ENCODE measurements at places on chromosomes 3 and 15.
A peak's percentile ranks its signal among the peaks of the same experiment; 100 is the strongest.

- DNase-seq, result no peak
These were observed 324.2 kb upstream of the TGFBR2 start for GRCh38 chr3:30282154-30282696.

DNA sequence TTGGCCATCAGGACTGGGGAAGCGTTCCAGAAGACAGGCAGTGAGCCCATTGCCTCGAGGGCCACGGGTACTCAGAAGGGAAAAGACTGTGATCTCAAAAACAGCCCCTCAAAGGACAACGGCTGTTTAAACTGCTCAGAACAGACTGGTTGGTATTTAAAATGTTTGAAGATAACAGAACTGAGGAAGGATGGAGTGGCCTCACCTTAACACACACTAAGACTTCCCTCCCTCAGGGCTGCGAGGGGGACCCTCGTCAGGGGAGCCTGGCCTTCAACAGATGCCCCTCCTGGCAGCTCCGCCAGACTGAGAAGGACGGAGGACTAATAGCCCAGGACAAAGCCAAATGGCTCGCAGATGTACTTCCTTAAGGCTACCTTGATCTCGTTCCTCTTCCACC lies 2.6 kb downstream of the STIMATE start:
- DNase-seq, result no peak

DNA sequence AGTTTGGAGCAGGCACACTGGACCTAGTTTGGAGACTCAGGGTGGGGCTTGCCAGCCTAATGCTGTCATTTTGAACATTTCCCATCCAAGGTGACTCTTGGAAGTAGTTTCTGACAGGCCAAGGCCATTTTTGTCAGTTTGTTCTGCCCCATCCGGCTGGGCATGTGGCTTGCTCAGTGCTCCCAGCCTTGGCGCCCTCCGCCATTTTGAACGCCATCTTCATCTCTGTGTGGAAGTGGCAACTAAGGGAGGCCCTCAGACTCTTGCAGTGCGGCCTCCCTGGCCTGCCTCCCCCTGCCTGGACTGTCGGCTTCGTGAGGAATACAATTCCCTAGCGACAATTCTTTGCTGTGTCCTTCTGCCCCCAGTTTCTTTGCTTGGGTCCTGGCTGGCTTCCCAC lies 150.6 kb upstream of the RGMA start:
- DNase-seq, result no peak

DNA sequence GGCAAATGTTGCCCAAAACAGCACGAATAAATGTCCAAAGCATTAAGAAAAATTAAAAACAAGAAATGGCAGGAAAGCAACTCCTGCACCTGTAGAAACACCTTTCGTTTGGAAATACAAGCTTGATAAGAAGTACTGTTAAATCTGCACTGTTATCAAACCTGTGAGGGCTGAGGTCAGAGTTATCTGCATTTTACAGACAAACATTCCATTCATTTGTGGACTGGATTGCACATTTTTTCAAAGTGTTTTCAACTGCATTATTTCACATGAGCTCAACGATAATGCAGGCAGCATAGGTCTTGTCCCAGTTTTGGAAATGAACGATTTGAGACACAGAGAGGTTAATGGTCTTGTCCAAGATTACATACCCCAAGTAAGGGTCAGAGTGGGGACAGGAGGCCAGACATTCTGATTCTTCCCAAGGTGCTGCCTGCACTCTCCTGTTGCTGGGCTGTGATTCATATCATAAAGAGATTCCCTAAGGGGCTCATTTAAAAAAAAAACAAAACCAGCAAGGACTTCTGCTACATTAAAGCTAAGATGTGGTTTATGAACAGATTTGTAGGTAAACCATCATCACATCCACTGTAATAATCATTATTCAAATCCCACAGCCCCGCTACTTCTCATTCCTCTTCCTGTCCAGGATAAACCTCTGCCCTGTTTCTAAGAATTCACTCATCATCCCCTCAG lies 13.0 kb downstream of the GUCA1C start:
- no peak for DNase-seq

DNA sequence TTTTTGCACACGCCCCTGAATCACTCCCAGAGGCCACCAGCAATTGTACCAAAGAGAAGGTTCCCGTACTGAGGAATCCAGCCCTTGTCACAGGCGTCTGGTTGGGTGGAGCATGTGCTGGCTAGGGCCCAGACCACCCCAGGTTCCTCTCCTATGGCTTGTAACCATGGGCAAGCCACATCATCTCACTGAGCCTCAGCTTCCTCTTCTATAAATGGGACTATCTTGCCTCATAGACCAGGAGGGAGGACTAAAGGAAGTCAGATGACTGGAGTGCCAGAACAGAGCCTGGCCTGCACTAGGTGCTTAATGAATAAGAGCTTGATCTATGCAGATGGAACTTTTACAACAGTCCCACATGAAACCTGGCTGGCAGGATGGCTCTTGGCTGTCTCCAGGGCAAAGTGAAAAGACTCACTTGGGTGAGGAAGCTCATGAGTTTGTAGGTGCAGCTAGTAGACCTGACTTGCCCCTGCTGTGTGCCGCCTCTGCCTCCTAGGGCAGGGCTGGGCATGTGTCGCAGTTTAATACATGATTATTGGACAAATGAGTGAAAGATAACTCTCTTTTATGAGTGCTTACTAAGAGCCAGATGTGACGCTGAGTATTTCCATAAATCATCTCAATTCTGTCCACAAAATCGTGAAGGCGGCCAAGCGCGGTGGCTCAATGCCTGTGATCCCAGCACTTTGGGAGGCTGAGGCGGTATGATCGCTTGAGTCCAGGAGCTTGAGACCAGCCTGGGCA lies 29.3 kb downstream of the CTSH start:
- no peak for DNase-seq

DNA sequence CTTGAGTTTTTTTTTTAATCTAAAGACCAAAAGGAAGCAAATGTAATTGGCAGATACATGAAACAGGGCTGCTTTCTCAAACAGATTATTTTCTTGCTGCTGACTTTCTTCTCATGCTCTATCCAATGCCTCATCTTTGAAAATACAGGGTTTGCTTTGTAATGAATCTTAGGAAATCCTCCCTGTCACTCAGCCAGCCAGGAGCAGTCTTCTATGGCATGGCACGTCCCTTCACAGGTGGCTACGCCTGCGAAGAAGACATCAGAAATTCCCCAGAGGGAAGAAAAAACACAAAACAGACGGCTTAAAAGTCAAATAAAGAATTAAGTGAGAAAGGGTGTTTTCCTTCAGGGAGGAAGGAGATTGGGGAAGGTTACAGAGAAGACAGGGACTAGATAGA lies 242.5 kb downstream of the IGSF11 start:
- DNase-seq, result no peak

GRCh38 chr15:100308608-100309007 lies 33.2 kb downstream of the ADAMTS17 start:
- no peak for DNase-seq

- DNase-seq, result no peak
These were observed 890 bp downstream of the KBTBD13 start for GRCh38 chr15:65077291-65077980.

GRCh38 chr3:63979093-63979885 lies 44.0 kb downstream of the PSMD6 start:
- DNase-seq, result no peak

DNA sequence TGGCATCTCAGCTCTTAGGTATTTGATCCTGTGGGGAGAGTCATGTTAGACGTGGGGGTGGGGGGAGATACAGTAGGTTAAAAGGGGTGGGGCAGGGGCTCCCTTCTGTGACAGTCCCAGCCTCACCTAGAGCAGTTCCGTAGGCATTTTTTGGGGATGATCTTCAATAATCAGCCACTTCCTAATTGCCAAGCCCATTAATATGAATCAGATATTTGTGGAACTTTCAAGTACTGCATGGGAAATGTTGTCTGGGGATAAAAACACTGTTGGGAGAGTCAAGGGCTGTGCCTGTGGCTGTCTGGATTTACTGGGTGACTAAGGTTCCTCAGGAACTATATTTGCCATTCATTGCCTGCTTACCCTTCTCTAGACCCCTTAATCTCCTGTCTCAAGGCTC lies 9.5 kb downstream of the C3orf52 start:
- no peak for DNase-seq

DNA sequence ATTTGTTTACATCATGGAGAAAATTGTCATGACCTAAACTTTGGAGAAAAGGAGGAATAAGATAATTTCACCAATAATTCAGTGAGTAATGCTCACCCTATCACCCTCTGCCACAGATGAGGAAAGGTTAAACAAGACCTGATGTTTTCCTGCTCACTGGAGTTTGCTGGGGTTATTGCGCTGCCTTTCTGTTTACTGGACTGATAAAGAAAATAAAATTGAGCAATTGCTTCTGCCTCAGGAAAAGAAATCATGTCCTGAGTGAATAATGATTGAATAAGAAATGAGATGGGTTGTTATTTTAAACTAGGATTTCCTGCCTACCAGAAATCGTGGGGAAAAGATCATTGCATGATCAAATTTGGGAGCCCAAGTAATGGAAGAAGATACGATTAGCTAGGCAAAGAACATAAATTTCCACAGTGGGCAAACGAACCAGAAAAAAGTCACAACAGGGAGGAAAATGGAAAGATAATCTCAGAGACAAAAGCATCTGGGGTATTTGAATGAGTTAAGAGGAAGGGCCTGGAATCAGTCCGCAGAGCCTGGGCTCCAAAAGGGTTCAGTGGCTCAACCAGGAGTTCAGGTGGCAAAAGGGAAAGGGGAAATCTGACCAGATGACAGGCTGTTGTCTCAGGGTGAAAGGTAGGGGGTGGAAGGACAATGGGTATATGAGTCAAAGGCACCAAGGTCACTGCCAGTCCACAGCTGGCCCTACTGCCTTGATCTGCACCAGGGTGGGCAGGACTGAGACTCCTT lies 146.8 kb downstream of the FAM43A start:
- no peak for DNase-seq

DNA sequence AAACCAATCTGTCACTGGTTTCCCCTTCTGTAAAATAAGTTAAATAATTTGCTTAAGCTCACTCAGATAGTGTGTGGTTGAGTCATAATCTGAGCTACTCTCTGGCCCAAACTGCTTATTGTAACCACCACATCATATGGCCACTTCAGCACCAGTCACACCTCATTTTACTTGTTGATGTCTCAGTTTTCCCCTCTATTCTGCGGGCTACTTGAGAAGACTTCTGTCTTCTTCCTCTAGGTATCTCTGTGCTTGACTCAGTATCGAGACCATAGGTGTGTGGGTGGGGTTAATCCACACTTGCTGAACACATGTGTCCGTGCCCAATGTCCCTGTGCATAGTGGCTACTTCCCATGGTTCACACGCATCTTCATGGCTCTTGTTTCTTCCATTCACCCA lies 32.9 kb downstream of the CRYGS start:
- DNase-seq, result no peak

DNA sequence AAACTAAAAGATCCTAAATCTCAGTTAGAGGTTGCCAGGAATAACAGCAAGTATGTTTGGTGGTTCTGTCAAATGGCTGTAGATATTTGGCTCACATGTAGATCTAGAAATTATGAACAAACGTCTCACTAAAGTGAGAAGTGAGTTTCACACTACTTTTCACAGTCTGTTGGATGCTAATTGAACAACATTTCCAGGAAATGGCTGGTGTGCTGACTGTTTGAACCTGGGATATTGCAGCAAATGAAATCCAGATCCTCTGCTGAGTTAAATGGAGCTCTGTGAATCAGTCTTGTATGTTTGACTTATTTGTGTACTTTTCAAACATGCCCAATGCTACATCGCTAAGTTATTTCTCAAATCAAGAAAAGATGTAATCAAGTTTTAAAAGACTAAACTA lies 21.3 kb upstream of the RSL24D1 start:
- DNase-seq, result no peak

- DNase-seq, result no peak
These were observed 9.1 kb downstream of the CD80 start for GRCh38 chr3:119550192-119550910.

GRCh38 chr15:75362642-75363249 lies 5.7 kb downstream of the MAN2C1 start:
- no peak for DNase-seq

- no peak for DNase-seq
These were observed 1216.9 kb upstream of the GBE1 start for GRCh38 chr3:82978368-82978767.

DNA sequence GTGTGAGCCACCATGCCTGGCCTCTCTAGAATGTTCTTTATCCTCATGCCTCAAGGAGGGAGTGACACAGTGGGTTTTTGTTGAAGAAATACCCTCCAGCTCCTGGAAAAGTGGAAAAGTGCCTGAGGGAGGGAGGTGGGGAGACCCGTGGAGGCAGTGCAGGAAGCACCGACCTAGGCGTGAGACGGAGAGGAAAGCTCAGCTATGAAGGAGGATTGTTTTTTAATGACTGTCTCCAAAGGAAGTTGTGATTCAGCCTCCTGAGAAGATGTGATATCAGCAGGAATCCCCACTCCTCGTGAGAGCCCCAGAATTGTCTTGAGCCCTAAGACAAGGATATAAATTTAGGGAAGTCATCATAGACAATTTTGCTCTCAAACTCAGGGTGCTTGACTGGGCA lies 21.7 kb downstream of the RPLP1 start:
- no peak for DNase-seq

- peak; percentile 81 for DNase-seq
These were observed at the start of gene FSIP1 for GRCh38 chr15:39782441-39783138. Gene FSIP1, minus strand, starts transcription at chr15:39782841. Its CDS starts 6,317 bp downstream, at chr15:39776524.

GRCh38 chr3:71397046-71397445 lies 186.5 kb downstream of the FOXP1 start:
- DNase-seq, result no peak

DNA sequence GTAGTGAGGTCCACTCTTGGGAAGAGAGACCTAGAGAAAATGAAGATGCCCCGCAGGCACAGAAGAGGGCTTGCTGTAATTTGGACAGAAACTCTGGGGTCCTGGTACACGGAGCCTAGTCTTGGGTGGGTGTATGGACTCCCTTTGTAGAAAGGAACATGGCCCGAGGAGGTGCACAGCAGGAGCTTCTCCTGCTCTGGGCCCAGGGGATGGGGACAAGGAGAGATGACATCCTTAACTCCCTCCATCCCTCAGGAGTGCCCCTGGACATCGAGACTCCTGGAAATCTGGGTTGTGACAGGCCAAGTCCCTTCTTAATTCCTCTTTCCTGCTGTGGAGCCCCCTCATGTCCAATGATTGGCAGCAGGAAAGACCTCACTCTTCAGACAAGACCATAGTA lies 29.9 kb upstream of the ABHD2 start:
- DNase-seq, result no peak

GRCh38 chr3:13002398-13003124 lies 70.7 kb downstream of the IQSEC1 start:
- DNase-seq, result no peak

- DNase-seq, result no peak
These were observed 19.0 kb upstream of the CSTA start for GRCh38 chr3:122305818-122306621.

GRCh38 chr3:98764472-98764884 lies 1.3 kb downstream of the ST3GAL6 start:
- no peak for DNase-seq

- DNase-seq, result no peak
These were observed 299.9 kb downstream of the TBC1D5 start for GRCh38 chr3:17442332-17443049.

- DNase-seq, result no peak
These were observed 63.6 kb downstream of the CLDN1 start for GRCh38 chr3:190258634-190259033.

GRCh38 chr3:108293858-108294257 lies 2.5 kb upstream of the HHLA2 start:
- DNase-seq, result no peak
